ENCODE measurements at places on chromosomes 12 and 14.

GRCh38 chr12:19533567-19533966, 94.3 kb downstream of the AEBP2 start:
- no peak for DNase-seq

DNA sequence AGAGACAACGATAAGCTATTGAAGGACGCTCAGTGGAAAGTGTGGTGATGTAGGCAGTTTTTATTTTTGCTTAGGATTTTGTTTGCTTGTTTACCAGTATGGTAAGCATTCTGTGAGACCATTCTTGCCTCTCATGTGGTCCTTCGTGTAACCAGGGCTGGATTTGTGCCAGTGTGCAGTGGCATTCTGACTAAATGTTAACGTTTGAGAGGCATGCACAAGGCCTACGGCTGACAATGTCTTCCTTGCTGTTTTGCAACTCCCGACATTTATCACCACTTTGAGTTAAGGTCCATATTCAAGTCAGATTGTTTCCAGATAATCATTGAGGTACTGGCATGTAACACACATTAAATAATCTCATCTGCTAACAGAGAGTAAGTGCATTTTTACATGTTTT, 102.3 kb upstream of the BCAT1 start:
- no peak for DNase-seq

DNA sequence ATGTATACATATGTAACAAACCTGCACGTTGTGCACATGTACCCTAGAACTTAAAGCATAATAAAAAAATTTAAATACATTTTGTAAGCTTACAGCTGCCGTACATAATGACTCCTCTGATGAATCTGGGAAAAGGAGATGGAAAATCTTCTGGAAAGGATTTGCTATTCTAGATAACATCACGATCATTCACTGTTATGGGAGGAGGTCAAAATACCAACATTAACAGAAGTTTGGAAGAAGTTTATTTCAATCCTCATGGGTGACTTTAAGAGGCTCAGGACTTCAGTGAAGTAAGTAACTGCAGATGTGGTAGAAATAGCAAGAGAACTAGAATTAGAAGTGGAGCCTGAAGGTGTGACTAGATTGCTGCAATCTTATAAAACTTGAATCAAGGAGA, 172.2 kb downstream of the SLC16A7 start:
- no peak for DNase-seq

DNA sequence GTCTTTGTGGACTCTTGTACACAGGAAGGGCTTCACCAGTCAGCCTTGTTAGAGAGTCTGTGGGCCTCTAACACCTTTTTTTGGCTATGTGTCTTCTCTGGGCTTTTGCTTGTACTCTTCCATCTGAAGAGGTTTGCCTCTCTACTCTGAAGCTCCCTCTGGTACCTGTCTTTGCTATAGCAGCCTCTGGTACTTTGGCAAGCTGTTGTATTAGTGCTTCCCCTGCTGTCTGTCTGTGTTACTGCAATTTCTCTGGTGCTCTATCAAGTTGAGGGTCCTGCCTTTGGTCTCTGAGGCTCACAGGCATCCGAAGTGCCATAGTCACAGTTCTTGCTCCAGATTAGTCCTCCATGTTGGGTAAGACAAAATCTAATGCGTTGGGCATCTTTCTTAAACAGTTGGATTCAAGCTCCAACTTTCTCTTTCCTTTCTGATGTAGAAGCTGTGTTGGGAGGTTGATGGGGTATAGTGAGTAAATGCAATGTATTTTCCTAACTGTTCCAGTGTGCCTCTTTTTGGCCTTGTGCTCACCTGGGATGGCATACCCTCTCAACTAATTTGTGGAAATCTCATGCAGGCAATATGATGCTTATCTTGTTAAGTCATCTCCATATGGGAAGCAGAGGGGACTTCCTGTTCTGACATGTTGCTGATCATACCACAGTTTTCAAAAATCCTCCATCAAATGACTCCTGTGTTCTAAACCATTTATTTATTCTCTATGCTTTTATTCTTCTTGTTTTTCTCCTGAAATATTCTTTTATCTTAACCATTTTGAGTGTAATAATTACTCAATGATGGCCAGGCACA, 88.8 kb downstream of the ATF7IP start:
- peak; percentile 57 for DNase-seq

DNA sequence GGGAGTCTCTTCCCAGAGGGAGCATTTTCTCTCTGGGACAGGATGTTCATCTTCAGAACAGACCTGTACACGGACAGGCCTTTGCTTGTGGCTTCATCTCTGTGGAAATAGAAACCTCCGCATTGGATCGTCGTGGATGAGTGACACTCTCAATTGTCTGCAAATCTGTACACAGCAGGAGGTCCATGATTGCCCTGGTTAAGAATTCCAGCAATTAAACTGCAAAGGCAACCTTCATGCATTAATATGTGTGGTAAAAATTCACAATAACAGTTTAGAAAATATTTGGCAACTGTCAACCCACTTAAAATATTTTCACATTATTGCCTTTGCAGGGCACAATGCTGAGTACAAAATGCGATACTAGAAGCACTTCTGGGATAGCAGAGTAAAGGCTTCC, 149.8 kb upstream of the SFSWAP start:
- no peak for DNase-seq

DNA sequence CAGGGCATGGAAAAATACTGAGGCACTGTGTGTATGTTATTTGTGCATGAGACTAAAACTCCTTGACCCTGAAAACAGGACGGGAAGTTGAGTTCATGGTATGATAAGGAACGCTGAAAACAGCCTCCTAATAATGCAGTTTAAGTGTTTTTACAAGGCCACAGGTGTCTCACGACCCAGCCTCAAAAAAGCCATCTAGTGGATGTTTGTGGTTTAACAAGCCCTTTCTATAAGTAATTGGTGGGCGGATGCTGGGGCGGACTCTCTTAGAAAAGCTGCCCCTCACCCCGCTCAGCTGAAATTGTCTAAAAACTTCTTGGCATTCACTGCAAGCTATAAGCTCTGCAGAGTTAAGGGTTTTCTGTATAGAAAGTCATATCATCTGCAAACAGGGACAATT, 184.5 kb downstream of the NUBPL start:
- no peak for DNase-seq

DNA sequence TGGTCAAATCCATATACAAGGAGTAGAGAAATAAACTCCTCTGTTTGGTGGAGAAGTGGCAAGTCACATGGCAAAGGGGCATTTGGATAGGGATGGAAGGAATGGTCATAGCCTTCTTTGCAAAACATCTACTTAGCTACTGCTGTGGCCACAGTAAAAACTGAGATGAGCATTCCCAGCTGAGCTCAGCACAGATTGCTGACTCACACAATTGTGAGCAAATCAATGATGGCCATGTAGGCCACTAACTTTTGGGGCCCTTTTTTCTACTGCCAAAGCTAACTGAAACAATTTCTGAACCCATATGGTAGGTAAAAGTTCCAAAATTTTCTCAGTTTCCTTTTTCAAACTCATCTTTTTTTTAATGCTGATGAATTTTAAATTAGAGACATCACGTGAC, 31.6 kb downstream of the DUSP6 start:
- DNase-seq, result no peak

GRCh38 chr12:104480826-104481440, 24.2 kb downstream of the CHST11 start:
- peak; percentile 49 for DNase-seq

- no peak for DNase-seq
Measured at GRCh38 chr12:115163710-115164109, 479.7 kb upstream of the TBX3 start.

- no peak for DNase-seq
Measured at GRCh38 chr14:104784218-104784568, 11.4 kb downstream of the AKT1 start.

GRCh38 chr12:82440885-82441284, 82.6 kb downstream of the METTL25 start:
- no peak for DNase-seq

- peak; percentile 52 for DNase-seq
Measured at GRCh38 chr14:87864356-87865270, 128.4 kb downstream of the GALC start.

DNA sequence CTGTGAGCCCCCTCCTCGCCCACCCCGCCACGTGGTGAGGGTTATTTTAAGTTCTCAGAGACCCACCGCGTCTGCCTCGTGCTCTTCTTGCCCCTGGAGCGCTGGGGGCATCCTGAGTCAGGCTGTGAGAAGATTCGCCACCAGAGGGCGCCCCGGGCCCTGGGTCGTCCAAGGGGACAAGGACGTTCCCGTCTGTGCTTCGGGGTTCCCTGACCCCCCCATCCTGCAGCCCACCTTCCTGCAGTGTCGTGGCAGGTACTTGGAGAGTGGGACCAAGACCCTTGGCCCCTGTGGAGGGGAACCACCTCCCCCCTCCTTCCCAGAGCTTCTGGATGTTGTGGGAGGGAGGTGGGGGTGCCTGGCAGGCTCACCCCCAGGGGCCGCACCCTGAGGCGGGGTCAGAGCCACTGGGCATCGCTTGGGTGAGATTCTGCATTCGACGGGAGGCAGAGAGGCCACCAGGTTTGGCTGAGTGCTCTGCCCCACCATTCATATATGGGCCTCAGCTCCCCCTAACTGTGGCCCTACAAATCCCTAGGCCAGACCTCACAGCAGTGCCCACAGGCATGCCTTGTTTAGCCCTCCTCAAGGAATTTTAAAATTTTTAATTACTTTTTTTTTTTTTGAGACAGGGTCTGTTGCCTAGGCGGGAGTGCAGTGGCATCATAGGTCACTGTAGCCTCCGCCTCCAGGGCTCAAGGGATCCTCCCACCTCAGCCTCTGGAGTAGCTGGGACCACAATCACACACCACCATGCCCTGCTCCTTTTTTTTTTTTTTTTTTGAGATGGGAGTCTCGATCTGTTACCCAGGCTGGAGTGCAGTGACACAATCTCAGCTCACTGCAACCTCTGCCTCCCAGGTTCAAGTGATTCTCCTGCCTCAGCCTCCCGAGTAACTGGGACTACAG, 17.0 kb downstream of the RHOF start:
- peak; percentile 69 for DNase-seq

GRCh38 chr12:53219292-53219955, 12.4 kb upstream of the ITGB7 start:
- DNase-seq, result peak; percentile 40

GRCh38 chr12:25684070-25684469, 131.0 kb upstream of the LMNTD1 start:
- no peak for DNase-seq

DNA sequence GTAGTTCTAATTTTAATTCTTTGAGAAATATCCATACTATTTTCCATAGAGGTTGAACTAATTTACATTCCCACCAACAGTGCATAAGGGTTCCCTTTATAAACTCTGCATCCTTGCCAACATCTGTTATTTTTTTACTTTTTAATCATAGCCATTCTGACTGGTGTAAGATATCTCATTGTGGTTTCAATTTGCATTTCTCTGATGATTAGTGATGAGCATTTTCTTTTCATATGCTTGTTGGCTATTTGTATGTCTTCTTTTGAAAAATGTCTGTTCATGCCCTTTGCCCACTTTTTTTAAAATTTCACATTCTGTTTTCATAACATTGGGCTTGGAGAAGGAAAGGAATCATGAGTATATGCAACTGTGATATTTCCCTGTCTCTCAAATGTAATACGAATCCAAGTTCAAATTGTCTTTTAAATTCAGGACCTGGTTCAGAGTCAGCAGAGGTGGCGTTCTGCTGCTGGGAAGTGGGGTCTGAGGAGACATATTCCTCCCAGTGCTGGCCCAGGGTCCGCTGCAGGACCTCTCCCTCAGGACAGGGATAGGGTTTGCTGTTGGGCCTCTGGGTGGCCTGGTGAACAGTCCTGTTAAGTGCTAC, 81.2 kb upstream of the ETV6 start:
- no peak for DNase-seq

DNA sequence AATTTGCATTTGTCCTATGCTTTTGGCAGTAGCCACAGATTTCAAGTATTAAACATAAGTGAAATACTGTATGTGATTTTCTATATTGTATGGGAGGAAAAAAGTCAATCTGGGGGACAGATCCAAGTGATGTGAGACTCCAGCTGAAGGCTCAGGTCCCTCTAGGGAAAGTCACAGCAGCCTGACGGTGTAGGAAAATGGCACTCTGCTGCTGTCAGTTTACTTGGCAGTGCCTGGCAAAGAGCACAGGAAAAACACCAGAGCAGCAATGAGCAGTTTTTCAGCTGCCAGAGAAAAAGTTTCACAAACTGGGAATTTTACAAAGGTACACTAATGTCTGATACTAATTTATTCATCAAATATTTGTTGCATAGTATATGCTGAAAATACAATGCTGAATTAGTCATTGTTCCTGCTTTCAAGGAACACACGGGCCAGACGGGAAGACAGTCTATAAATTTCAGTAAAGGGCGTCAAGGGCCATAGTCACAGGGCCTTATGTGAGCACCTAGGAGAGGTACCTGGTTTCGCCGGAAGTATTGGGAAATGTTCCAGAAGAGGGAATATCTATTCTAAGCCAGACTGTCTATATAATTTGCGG, 66.2 kb upstream of the SLC38A2 start:
- peak; percentile 51 for DNase-seq

DNA sequence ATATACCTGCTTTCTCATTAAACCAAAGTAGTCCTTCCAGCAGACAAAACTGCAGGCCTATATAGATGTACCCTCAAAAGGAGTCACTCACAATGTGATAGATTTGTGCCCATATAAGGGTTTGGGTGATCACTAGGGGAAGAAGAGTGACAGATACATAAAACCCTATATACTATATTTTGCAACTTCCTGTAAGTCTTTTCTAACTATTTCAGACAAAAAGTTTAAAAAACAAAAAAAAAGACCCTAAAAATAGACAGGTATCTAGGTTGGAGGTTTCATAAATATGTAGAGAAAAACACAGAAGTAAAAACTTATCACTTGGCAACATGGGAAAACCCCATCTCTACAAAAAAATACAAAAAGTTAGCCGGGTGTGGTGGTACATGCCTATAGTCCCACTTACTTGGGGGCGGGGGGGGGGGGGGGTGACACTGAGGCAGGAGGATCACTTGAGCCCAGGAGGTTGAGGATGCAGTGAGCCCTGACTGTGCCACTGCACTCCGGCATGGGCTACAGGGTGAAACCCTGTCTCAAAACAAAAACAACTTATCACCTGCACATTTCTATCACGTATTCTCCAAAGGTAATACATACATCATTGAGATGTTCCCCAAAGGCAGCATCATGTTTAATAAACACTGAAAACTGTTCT, 2.9 kb downstream of the VCPKMT start:
- DNase-seq, result no peak

GRCh38 chr14:97523936-97524335, 726.8 kb downstream of the VRK1 start:
- DNase-seq, result peak; percentile 72

DNA sequence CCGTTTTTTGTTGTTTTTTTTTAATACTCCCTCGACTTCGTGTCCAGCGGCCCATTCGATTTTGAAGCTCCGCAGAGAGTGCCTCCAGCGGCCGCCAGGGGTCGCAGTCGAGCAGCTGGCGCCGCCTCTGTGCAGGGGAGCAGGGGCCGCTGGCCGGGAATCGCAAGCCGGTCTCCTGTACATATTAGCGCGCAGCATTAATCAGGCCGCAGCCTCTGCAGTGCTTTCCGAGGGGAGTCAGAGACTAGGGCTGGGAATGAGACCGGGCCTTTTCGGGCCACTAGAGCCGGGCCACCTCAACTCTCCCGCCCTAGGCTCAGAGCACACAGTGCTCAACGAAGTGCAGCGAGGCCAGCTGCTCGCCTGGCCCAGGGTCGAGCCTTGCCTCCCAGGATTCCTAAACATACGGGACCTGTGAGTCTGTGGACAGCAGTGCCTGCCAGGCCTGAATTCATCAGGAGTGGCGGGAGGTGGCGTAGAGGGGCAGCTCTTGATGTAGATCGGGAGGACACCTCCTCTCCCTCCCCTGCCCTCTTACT, 81.8 kb downstream of the EMP1 start:
- DNase-seq, result peak; percentile 64
